ENCODE measurements at places on chromosomes 2 and 18. TPM values are rescaled to one million over a fixed set of nuclear protein-coding genes. Genes with fewer than 3 reads are reported as not detected.

Gene LIMS3
- not detected for total RNA-seq

DNA sequence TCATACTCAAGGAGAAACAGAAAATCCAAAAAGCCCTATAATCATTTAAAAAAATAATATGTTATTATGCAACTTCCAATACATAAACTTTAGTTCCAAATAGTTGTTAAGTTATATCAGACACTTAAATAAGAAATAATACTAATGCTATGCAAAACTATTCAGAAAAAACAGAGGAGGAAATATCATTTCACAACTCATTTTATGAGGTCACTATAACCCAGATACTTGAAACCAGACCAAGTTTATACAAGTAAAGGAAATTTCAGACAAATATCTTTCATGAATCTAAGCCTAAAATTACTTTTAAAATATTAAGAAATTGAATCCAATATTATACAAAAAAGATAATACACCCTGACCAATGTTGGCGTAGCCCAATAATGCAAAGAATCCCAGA lies 260.8 kb downstream of the CD226 start:
- H3K27ac ChIP-seq = no peak overlapping the region
- no peaks in the 10 kb centered on the region for H3K27me3 ChIP-seq
- H3K4me1 ChIP-seq = no peaks in the 10 kb centered on the region
- H3K36me3 ChIP-seq = no peaks in the 10 kb centered on the region
- DNase-seq = no peak

- no peak overlapping the region for H3K27ac ChIP-seq
- no peaks in the 10 kb centered on the region for H3K36me3 ChIP-seq
- H3K4me1 ChIP-seq = no peaks in the 10 kb centered on the region
- H3K4me3 ChIP-seq = no peak overlapping the region
- H3K27me3 ChIP-seq = no peaks in the 10 kb centered on the region
- no peak for DNase-seq
Measured at GRCh38 chr2:19669559-19669958, 232.2 kb downstream of the TTC32 start.

- no peaks in the 10 kb centered on the region for H3K4me1 ChIP-seq
- no peak for DNase-seq
- H3K27ac ChIP-seq = no peak overlapping the region
- H3K36me3 ChIP-seq = no peaks in the 10 kb centered on the region
- H3K27me3 ChIP-seq = no peaks in the 10 kb centered on the region
- no peak overlapping the region for H3K4me3 ChIP-seq
Measured at GRCh38 chr2:97734061-97735051, 21.0 kb downstream of the ZAP70 start.

DNA sequence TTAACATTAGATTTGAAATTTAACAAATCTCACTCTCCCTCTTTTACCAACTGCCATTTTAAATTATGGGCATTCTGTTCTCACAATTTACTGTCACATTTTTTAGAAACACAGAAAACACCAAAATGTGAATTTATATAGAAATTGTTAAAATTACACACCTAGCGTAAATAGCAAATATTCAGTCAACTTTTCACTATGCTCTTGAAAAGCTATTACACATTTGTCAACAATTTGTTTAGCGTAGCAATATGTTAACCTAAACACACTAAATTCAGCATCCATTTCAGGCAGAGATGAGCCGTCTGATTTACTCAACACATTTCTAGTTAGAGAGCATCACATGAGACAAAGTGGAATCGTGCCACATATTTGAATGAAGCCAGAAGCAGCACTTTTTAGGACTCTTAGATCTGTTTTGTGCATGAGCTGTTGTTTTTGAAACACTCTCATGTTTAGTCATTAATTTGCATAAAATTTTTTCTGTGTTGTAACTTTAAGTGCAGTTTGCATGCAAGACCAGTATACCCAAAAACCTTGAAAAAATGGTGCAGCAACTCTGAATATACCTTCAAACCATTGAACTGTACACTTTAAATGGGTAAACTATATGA lies 8.2 kb downstream of the TTC32 start:
- no peak overlapping the region for H3K4me3 ChIP-seq

DNA sequence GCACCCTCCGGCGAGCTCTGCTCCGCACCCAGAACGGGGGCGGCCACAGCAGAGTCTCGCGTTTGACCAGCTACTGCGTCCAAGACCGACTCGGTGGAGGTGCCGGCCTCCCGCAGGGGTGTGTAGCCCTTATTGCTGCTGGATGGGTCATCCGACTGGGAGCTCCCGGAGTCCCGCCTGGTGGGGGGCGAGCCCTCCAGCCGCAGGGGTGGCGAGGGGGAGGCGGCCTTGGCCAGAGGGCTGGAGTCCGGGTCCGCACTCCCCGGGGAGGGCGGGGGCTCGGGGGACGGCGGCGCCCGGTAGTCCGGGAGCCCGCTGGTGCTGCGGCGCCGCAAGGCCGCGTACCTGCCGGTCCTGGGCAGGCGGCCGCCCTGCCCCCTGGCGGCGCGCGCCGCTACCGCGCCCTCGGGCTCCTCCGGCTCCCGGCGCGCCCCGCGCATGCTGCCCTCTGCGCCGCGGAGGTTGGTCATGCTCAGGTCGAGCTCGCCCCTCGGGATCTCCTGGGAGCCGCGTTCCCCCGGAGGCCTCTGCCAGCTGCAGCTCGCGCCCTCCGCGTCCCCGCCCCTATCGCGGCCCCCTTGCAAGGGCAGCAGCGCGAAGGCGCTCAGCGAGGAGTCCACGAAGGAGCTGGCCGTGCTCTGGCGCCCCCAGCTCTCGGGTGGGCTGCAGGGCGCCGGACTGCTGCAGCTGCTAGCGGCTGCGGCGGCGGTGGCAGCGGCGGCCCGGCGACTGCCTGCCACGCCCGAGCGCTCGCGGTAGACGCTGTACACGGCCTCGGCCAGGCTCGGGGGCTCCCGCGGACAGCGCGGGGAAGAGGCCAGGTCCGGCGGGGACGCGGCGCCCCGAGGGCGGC lies 4.8 kb downstream of the TMEM200C start:
- no peak overlapping the region for H3K27ac ChIP-seq
- peaks cover 4% of the 10 kb centered on the region for H3K27me3 ChIP-seq
- no peak for DNase-seq
- H3K4me3 ChIP-seq = no peak overlapping the region

Gene FBXO15
- total RNA-seq = not detected

Gene IL18RAP
- 0.51 TPM for total RNA-seq

DNA sequence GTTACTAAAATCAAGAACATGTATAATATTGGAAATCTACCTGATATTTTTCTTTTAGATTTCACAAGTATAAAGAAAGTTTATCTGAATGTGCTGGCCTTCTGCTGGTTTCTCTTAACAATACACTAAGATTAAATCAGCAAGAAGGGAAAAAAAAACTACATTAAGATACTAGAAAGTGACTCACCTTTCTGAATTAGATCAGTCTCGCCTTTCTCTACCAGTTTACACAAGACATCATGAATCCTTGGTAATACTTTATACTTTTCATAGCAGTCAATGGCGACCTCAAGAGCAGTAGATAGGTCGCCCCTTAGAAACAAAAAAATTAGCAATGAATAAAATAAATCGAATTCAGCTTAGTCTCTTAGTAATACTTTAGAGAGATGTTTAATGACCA lies 61.2 kb downstream of the LRPPRC start:
- no peak overlapping the region for H3K4me3 ChIP-seq
- no peak for DNase-seq
- H3K36me3 ChIP-seq = no peaks in the 10 kb centered on the region
- no peak overlapping the region for H3K27ac ChIP-seq

DNA sequence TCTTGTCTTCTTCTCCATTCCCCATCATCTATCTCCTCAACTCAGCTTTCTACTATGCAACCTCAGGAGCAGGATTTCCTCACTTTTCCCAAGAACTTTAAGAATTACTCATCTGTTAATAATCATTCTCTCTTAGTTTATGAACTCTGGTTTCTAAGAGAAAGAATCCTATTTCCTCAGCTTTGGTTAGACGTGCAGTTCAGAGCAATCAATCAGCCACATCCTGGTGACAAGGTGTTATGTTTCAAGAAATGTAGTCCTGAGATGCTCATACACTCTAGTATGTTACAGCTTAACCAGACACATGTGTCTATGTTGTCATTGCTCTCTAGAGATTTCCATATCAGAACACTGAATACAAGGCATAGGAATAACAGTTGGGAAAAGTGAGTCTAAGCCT lies 277.9 kb downstream of the MBD2 start:
- no peak for DNase-seq
- H3K36me3 ChIP-seq = no peaks in the 10 kb centered on the region
- H3K4me3 ChIP-seq = no peak overlapping the region
- no peaks in the 10 kb centered on the region for H3K4me1 ChIP-seq
- H3K27me3 ChIP-seq = no peaks in the 10 kb centered on the region

Gene UGT1A3
- not detected for total RNA-seq

Gene TCF4
- total RNA-seq = 123 TPM

DNA sequence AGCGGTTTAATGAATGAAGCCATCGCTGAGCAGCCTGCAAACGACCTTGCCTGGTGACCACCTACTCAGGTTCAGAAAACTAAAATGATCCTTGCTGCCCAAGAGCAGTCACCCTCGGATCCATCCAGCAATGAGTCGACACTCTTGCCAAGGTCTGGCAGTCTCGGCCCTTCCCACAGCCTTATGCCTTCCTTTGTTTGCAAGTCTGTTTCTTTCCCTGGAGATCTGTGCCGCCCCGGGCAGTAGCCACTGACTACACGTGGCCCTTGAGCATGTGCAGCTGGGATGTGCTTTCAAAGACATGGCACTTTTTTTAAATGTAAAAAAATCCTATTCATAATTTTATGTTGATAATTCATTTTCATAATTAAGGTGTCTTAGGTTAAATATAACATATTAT lies 37.2 kb upstream of the SLC35G4 start:
- no peak overlapping the region for H3K4me3 ChIP-seq
- no peak for DNase-seq
- H3K36me3 ChIP-seq = no peaks in the 10 kb centered on the region

GRCh38 chr2:210617732-210618330 lies 61.4 kb downstream of the CPS1 start:
- no peak for DNase-seq
- no peak overlapping the region for H3K27ac ChIP-seq
- no peaks in the 10 kb centered on the region for H3K27me3 ChIP-seq
- H3K36me3 ChIP-seq = no peaks in the 10 kb centered on the region
- no peak overlapping the region for H3K4me3 ChIP-seq
- no peaks in the 10 kb centered on the region for H3K4me1 ChIP-seq

Gene CENPA
- not detected for total RNA-seq

Gene NEU4
- total RNA-seq = not detected

Gene D2HGDH
- total RNA-seq = 7.7 TPM

DNA sequence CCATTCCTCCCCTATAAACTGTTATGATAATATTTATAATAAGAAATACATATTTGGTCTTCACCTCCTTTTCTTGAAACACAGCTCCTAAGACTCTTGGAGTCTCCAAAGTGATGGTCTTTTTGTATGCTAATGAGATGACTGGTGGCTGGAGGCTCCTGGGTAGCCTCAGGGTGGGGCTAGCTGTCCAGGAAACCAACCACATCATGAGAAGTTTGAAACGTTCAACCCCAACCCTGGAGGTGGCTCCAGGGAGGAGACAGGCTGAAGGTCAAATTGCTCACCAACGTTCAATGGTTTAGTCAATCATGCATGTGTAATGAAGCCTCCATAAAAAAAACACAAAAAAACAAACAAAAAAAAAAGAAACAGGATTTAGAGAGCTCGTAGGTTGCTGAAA lies 298.7 kb upstream of the MGAT5 start:
- H3K36me3 ChIP-seq = no peaks in the 10 kb centered on the region
- no peaks in the 10 kb centered on the region for H3K27me3 ChIP-seq
- H3K27ac ChIP-seq = no peak overlapping the region
- H3K4me1 ChIP-seq = no peaks in the 10 kb centered on the region

DNA sequence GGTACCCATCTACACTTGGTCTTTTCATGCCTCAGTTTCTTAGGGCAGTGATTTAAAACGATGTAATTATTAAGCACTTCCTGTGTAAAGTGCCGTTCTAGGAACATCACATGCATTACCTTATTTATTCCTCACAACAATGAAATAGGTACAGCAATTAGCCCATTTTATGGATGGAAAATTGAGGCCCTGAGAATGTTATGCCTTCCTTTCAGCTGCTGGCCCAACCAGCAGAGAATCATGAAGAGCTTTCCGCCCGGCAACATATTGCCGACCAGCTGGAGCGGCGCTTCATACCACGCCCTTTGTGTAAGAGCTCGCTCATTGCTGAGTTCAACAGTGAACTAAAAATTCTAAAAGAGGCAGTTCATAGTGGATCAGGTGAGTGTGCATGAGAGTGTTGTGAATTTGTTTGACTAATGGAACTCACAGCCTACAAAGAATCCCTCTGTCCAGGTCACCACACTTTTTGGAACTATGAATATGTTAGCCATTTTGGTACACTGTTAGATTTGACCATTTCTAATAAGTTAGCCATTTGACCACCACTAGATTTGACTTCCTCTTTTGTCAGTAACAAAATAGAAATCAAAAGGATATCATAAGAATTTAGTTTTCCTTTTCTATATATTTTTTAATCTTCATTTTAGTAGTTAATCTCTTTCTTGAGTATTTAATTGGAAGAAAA lies 25.6 kb upstream of the RPE start:
- H3K36me3 ChIP-seq = no peaks in the 10 kb centered on the region
- H3K4me3 ChIP-seq = no peak overlapping the region
- no peaks in the 10 kb centered on the region for H3K4me1 ChIP-seq
- DNase-seq = no peak
- H3K27me3 ChIP-seq = no peaks in the 10 kb centered on the region

DNA sequence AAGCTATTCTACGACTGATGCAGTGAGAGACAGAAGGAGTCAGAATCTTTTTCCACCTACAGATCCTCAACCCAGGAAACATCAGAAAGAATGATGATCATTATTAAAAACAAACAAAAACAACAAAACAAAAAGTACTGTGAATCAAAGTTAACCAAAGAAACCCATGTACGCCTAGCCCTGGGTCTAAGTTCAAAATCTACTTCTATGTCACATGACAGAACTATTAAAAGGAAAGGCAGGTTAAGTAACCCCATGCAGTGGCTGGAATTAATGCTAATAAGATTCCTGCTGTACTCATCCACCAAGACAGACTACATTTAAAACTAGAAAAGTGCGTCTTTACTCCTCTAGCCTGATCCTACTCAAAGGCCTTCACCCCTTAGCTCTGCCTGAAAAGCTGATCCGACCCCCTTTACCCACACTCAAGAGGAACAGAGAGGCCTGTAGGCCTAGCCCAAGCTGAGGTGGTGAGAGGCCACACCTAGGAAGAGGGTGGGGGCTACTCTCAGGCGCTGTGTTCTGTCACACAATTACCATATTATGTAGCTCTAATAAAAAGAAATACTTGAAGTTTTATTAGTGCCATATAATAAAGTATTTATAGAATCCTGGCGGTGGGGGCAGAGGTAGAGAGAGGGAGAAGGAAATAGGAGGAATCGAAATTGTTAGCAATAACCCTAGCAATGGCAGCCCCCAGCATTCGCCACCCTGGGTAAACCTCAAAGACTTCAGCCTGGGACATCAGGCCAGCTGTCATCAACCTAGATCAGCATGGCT lies 37.1 kb downstream of the NHEJ1 start:
- no peak overlapping the region for H3K27ac ChIP-seq
- H3K27me3 ChIP-seq = no peaks in the 10 kb centered on the region
- no peaks in the 10 kb centered on the region for H3K4me1 ChIP-seq
- no peak for DNase-seq

GRCh38 chr18:33369711-33370449 lies 70.6 kb downstream of the CCDC178 start:
- no peaks in the 10 kb centered on the region for H3K27me3 ChIP-seq
- no peaks in the 10 kb centered on the region for H3K36me3 ChIP-seq
- H3K27ac ChIP-seq = no peak overlapping the region
- H3K4me1 ChIP-seq = no peaks in the 10 kb centered on the region
- no peak for DNase-seq

- H3K4me1 ChIP-seq = no peaks in the 10 kb centered on the region
- H3K4me3 ChIP-seq = no peak overlapping the region
- no peaks in the 10 kb centered on the region for H3K27me3 ChIP-seq
- peak overlapping the region; percentile 83 for H3K27ac ChIP-seq
- no peaks in the 10 kb centered on the region for H3K36me3 ChIP-seq
Measured at GRCh38 chr2:46490521-46491141, 11.3 kb downstream of the TMEM247 start.

Gene LPIN1
- total RNA-seq = 39.5 TPM

All from uterus (tissue), 4 donors.